ENCODE measurements at places on chromosomes 5 and 9.

- no peak for ATAC-seq
Observed at GRCh38 chr5:33792559-33792958, 99.2 kb downstream of the ADAMTS12 start.

- no peak for ATAC-seq
Observed at GRCh38 chr5:109630093-109630492, 59.6 kb upstream of the MAN2A1 start.

DNA sequence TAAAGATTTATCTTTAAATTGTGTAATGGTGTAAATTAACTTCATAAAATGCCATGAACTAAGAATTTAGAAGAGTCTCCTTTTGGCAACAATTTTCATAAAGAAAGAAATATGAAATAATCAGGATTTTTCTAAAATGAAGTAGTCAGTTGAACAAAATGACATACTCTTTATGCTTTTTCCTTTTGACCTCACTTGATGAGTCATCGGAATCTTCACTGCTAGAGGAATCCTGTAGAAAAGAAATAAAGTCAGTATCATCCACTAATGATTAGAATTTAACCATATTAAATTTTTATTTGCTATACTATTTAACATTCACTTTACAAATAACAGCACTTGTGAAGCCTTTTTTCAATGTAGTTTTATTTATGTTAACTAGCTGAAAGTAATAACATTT lies 26.1 kb downstream of the CHD1 start:
- no peak for ATAC-seq

GRCh38 chr5:170151097-170151831 lies 45.6 kb downstream of the FOXI1 start:
- peak; percentile 57 for ATAC-seq

DNA sequence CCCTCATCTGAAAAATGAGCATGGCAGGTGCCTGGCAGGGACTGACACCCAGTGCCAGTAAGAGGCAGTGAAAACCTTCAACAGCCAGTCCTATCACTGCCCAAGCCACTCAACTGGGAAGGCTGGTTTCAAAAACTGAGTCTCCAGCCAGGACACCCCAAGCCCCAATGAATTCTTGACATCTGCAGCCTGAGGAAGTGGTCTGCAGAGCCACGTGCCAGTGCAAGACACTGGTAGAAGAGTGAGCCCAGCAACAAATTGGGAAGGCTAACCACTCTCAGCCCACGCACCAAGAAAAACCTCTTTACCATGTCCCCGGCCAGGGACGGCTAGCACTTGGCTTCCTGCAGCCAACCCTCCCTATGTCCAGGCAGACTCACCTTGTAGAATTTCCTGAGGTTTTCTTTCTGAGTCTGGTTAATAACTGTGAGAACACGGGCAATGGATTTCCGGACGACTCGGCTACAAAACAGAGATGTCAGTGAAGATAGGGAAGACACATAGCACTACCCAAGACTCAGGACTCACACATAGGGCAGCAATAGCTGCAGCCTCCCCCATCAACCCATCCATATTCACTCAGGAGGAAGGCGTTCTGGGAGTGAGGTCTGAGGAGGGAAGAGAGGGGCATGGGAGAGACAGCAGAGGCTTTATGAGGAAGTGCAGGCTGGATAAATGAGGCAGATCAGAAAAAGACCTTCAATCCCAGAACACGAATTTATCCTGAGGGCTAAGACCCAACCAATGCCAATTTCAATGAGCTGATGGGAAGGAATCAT lies 1.8 kb downstream of the RPL35 start:
- ATAC-seq, result no peak

- ATAC-seq, result no peak
Observed at GRCh38 chr5:83767409-83767992, 46.8 kb upstream of the HAPLN1 start.

GRCh38 chr9:16368237-16369087 lies 502.0 kb downstream of the BNC2 start:
- ATAC-seq, result no peak

GRCh38 chr9:126421567-126422428 lies 95.2 kb downstream of the MVB12B start:
- no peak for ATAC-seq

DNA sequence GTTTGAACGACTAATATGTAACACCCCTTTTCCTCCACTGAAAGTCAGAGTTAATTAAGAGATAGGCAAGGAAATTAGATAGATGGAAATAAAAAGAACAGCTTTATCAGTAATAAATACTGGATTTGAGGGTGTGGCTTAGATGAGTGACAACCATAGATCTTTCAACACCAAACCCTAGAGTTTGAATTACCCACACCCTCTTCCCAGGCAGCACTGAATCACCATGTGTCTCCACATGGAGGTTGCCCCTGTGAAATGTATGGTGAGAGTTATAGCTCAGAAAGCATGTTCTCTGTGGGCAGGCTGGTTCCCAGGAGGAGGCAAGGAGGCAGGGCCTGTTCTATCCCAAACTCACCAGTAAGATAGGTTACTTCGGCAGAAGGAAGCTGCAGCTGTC lies 69.7 kb downstream of the TMEM174 start:
- ATAC-seq, result no peak

GRCh38 chr5:21823076-21823574 lies 1030.0 kb downstream of the CDH12 start:
- ATAC-seq, result no peak

- ATAC-seq, result no peak
Observed at GRCh38 chr5:20554001-20554400, 566.0 kb upstream of the CDH18 start.

DNA sequence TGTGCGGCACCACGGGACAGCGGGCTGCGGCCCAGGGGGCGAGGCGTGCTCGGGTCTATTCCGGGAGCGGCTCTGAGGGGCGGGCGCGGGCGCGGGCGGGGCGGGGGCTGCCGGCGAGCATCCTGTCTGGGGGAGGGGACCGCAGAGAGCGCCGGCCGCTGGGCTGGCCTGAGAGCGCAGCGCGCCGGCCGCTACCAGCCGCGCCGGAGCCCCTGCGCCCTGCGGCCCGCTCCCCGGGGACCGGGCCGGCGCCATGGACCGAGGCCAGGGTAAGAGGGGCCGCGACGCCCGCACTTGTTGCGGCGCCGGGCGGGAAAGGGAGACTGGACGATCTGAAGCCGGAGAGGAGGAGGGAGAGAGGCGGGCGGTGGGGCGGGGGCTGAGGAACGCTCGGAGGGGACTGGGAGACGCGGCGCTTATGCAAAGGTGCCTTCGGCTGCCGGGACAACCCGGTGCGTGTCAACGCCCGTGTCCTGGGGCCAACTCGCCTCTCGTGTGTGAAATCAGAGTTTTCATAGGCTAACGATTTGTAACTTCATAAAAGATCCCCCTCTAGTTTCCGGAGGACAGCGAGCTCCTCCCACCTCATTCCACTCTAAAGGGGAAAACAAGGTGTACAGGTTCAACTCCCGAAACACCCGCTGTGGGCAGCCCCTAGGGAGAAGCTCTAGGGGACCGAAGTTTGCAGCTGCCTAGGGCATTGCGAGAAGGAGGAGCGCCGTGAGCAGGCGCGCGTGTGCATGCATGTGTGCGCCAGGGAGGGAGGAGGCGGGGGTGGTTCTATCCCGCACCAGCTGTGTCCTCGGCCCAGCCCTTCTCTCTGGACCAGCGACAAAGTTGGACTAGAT lies at the start of gene AFAP1L1:
AFAP1L1 (plus strand) TSS at position 144 of the 848 bp plus-strand sequence; CDS start at position 254, 110 bp downstream.
- peak; percentile 74 for ATAC-seq

DNA sequence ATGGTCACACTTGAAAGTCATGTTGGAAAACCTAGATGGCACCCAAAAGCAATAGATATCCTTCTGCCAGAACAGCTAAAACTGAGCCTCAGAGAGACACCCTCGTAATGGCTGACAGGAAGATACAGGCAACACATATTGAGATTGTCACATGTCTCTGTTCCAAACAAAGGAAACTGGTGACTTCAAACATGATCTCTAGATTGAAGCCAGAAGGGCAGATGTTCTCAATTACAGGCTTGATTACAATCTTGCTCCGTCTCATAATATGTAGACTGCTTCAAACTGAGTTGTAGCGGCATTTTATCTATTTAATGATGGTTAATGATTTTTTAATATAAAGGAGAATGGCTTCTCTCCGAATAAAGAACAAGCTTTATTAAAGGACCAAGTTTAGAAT lies 774.3 kb downstream of the KCTD16 start:
- ATAC-seq, result no peak

DNA sequence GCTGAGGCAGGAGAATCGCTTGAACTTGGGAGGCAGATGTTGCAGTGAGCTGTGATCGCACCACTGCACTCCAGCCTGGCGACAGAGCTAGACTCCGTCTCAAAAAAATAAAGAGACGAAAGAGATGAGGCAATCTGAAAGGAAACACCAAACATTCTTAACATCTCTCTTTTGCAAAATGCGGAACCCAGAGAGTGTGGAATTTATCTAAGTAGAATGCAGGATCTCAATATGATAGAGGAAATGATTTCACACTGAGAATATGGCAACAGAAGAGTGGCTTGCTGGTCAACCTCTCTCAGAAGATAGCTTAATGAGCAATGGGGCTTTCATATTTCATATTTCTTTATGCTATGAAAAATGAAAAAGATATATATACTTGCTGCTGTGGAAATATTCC lies 33.4 kb upstream of the PCA3 start:
- no peak for ATAC-seq

DNA sequence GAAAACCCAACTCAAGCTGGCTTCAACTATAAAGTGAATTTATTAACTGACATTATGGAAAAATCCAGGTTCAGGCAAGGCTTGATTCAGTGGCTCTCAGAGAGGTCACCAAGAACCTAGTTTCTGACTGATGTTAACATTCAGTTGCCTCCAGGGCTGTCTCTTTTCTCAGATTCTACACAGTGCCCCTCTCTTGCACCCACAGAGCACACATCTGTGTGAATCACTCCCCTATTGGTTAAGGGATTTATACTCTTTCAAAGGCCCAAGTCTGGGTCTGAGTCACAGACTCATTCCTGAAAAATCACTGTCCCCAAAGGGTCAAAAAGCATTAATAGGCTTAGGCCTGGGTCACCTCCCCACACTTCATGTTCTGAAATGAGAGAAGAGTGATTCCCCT lies 6.2 kb upstream of the HAVCR2 start:
- no peak for ATAC-seq

DNA sequence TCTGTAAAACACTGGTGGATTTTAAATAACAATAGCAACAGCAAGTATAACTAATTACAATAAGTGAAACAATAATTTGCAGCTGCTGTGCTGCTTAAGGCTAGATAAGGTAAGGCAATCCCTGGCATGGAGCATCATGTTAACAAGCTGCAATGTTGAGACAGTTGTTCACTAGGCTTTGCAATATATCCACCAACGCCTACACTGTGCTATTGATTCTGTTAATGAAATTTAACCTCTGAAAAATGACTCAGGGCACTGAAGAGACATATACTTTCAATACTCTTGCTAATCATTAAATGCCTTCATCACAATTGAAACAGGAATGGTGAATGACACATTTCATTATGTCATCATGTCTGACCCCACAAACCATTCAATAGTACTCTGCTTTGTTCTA lies 255.0 kb downstream of the EFNA5 start:
- ATAC-seq, result no peak

- ATAC-seq, result no peak
Observed at GRCh38 chr5:7873216-7873615, 4.3 kb downstream of the MTRR start.

- ATAC-seq, result no peak
Observed at GRCh38 chr9:33852216-33852826, 35.4 kb downstream of the UBE2R2 start.

- ATAC-seq, result no peak
Observed at GRCh38 chr5:133065471-133065870, 13.7 kb downstream of the HSPA4 start.

DNA sequence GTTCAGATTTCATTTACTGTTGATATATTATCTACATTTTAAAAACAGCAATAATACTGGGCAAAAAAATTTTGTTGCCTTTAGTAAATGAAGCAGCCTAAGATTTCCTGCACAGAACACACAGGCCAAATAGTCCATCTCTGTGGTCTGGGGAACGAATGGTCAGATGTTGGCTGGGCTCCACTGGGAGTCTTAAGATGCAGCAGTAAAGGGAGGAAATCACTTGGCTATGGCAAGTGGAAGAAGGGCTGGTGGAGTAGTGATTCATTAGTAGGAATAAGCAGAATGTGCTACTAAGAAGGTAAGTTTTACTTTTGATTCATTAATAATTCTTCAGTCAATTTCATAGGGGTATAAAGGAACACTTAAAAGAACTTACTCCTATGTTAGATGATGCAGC lies 91.1 kb upstream of the ARRDC3 start:
- no peak for ATAC-seq

- ATAC-seq, result no peak
Observed at GRCh38 chr5:104431981-104432380, 869.4 kb upstream of the NUDT12 start.

GRCh38 chr5:156951359-156951758 lies 11.7 kb downstream of the TIMD4 start:
- no peak for ATAC-seq

GRCh38 chr9:21506626-21507482 lies 24.7 kb upstream of the IFNE start:
- no peak for ATAC-seq

DNA sequence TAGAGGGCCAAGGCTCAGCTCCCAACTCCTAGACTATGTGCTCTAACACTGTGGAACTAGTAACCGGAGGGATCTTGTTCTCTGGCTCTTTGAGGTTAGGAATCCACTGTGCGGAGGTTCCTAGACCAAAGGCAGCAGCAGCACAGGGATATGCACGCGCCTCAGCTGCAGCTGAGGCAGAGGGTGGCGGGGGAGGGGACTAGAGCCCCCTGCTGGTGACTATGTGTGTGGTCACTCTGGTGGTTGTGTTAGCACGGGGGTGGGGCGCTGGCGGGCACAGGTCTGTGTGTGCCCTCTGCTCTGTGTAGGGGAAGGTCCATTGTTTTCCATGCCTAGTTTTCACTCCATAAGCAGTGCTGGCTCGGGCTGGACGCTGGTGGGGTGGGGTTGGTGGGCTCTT lies 458.0 kb upstream of the IZUMO3 start:
- ATAC-seq, result no peak

DNA sequence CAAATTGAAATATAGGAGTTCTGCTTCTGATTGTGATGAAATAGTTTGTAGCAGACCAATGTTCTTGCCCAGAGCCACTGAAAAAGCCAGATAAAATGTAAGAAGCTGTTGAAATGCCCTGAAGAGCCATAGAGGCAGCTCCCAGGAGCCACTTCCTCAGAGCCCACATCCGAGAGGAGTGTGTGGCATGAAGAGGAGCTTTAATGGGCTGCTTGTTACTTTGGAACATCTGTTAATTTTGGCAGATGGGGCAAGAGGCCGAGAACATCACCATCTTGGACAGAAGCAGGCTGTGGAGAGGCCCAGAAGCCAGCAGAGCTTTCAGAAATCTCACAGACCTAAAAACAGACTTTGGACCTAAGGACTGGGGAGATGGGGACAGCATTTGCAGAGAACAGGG lies 370.8 kb downstream of the GADD45G start:
- no peak for ATAC-seq

- no peak for ATAC-seq
Observed at GRCh38 chr9:15606643-15607472, 54.0 kb downstream of the CCDC171 start.

DNA sequence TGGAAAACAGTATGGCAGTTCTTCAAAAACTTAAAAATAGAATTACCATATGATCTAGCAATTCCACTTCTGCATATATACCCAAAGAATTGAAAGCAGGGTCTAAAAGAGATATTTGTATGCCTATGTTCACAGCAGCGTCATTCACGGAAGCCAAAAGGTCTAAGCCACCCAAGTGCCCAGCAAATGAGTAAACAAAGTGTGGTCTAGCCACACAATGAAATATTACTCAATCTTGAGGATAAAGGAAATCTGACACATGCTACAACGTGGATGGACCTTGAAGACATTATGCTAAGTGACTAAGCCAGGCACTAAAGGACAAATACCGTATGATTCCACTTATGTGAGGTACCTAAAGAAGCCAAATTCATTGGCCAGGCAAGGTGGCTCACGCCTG lies 11.1 kb upstream of the MED27 start:
- no peak for ATAC-seq

- ATAC-seq, result peak; percentile 49
Observed at GRCh38 chr5:79612667-79613198, 492 bp downstream of the TENT2 start.
